ENCODE measurements at places on chromosomes 7 and 10.

DNA sequence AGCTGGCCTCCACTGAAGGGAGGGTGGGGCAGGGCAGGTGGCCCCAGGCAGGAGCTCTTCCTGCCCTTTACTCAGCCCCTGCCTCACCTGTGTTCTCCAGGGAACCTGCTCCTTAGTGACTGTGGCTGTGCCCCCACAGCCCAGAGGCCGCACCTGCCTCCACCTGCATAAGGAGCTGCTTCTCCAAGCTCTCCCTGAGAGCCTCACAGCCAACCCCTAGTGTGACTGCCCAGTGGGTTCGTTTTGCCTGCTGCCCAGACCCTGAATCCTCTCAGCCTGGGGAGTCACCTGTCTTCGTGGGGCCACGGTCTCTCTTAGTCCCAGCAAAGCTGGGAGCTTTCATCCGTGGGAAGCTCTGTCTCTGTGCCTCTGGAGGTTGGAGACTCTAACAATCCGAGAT, 94.4 kb downstream of the GLRX3 start:
- no peak for DNase-seq

DNA sequence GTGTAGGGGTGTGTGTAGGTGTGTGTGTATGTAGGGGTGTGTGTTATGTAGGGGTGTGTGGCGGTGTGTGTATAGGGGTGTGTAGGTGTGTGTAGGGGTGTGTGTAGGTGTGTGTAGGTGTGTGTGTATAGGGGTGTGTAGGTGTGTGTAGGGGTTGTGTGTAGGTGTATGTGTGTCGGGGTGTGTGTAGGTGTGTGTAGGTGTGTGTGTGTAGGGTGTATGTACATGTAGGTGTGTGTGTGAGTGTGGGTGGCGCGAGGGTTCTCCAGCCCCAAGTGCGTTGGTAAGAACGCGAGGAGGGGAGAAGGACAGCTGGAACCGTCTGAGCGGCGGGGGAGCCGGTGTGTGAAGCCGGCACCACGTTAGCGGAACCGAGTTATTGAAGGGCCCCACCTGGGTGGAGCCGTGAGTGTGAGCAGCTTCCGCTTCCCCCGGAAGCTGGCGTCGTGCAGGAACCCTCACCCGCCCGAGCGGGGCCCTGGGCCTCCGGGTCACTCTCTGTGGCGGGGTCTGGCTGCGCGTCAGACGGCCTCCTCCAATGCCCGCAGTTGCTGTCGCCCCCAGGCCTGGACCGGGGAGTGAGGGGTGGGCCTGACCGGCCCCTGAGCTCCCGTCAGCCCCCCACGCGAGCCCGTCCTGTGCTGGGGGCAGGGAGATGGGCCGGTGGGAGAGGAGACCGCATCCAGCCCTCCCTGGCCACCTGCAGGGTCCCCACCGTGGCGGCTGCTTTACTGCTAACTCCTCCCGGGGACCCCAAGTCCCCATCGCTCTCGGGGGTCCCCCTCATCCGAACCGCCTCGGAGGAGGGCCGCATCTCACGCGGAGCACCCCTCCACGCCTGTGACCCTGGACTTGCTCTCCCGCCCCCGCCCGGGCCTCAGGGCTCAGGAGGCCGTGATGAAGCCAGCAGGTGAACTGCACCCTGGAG, 49.6 kb upstream of the PSMG3 start:
- DNase-seq = no peak

DNA sequence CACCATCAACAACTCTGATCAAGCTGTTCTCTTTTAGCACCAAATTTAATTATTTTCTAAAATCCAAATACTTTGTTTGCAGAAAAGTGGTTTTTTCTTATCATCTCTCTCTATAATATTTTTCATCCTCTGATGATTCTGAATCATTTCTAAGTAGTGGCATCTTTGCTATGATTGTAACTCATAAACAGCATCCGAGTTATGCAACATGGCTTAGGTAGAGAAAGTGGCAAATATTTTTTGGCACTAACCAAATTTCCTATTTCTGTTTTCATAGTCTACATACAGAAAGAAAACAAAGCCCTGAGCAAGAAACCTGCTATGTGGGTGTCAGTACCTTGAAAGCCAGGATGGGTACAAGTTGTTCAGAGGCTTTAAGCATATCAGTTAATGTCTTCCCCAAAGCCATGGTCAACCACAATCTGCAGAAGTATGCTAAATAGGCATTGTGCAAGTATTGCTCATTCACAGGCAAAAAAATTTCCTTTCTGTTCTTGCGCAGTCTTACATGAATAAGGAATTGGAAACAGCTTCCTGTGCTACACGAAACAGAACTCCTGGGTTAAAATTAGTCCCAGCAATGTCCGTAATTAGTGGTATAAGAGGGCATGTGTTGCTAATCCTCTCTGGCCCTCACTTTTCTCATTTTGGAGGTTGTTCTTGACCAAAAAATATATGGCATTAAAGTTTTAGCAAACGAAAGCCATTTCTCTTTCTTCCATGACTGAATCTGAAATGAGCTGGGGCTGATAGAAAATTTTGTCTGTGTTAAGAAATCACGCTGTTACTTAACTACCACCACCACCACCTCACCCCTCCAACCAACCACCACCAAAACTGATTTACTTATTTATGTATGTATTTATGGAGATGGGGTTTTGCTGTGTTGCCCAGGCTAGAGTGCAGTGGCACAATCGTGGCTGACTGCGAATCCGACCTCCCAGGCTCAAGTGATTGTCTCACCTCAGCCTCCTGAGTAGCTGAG, 325.6 kb upstream of the MAGI2 start:
- DNase-seq = no peak

DNA sequence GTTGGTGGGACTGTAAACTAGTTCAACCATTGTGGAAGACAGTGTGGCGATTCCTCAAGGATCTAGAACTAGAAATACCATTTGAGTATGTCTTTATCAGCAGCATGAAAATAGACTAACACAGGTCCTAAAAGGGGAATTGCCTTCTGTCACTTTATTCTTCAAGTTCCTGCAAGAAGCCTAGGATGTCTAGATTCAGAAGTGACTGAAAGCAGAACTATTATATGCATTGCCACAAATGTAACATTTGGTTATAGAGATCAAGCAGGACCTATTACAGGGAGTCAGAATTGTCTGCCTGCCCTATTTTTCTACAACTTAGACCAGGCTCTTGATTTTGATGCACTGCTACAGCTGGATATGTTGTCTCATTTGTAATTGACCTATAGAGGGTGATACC, 364.7 kb downstream of the SORCS1 start:
- no peak for DNase-seq

- no peak for DNase-seq
Observed at GRCh38 chr10:104061196-104061595, 24.5 kb downstream of the COL17A1 start.

GRCh38 chr10:30529373-30529998, 95.5 kb downstream of the MAP3K8 start:
- DNase-seq = no peak
